Panc1 (cell line): ENCODE measurements at places on chromosomes 12 and 14.

- no peak for DNase-seq
Measured at GRCh38 chr12:89951050-89951693, 242.5 kb upstream of the ATP2B1 start.

DNA sequence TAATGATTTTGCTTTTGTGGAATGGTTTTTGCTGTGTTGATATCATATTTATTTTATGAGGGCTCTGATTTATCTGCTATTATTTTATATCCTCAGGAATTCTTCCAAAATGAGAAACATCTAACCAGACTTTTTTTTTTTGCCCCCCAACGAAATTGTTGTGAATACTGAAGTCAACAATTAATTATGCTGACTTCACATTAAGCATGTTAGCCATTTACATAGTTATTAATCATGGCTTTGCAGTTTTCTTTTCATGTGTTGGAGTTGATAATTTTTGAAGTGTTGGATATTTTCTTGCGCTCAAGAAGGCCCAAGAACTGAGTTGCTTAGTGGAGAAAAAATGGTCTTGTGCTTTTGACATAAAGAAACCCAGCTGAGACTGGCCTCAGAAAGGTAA is 246.6 kb upstream of the CRY1 start:
- DNase-seq = no peak

DNA sequence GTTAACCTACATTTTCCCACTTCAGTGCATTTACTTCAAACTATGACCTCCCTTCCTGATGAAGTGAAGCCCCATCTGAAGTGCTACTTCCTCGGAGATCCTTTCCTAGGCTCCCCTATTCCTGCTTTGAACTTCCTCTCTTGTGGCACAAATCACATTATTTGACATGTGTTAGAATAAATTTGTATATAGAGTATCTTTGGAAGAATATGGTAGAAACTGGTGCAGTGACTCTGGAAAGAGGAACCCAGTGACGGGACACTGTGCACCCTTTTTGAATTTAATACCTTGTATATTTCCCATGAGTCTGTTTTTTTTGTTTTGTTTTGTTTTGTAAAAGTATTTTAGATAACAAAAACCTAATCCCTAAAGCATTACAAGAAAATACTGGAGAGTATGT is 66.4 kb upstream of the SRSF5 start:
- no peak for DNase-seq

DNA sequence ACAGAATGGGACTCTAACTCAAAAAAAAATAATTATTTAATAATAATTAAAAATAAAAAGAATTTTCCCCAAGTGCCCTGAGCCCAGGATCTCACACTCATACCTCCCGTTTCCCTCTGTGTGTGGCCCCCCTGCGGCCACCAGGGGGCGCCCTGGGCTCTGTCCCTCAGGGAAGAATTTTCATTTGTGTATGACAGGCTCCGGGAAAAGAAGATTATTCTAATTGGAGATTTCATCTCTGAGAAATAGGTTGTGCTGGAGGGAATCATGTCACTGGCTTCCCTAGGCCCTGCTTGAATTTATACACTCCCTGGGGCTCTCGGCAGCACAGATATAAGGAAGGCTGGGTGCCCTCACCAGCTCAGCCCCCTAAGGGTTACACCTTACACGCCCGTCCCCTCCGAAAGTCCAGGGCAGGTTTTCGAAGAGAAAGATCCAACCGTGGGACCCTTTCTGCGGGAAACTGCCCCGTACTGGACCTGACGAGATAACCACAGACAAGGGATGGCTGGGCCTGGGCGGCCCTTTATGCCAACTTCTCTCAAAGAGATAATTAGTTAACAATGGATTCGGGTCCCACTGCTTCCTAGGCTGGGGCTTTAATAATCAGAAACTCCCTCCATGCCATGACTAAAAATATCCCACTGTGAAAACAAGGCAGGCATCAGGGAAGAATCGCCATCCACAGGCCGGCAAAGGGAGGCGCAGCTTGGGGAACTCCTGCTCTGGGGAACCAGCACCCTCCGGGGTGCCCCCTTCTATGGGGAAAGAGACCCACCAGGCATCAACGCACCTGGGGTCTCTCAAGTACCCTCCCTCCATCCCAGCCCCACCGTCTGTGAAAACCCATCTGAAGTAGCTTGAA is 80.7 kb downstream of the KDM2B start:
- no peak for DNase-seq

DNA sequence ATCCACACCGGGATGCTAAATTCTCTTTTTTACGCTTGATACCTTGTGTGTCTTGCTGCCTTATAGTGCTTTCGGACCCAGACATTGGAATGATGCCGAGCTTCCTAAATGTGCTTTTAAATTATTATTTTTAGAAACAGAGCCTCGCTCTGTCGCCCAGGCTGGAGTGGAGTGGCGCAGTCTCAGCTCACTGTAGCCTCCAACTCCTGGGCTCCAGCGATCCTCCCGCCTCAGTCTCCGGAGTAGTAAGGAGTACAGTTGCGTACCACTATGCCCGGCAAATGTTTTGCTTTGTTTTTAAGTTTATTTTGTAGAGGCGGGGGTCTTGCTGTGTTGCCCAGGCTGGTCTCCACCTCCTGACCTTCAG is 489 bp upstream of the EML5 start:
- DNase-seq = no peak

DNA sequence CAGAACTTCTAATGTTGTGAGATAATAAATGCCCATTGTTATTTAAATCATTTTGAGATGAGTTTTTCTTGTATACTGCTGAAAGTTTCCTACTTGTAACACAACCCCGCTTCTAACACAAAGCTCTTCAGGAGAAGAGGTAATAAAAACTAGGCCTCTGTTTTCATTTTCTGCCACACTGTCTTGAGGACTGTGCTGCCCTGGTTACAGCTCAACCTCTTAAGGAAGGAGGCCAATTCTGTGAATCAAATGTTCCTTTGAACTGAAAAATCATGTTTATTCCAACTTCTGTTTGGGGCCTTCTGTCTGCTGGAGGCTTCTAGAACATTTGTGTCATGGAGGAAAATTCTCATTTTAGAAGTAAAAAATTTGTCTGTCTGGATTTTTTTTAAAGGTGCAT is 100.3 kb downstream of the LRIG3 start:
- DNase-seq = no peak

GRCh38 chr12:68414988-68415387 is 82.8 kb upstream of the MDM1 start:
- DNase-seq = no peak

- DNase-seq = no peak
Measured at GRCh38 chr12:64923536-64923935, 99.1 kb downstream of the TBC1D30 start.

- DNase-seq = no peak
Measured at GRCh38 chr12:16785524-16785923, 179.6 kb upstream of the LMO3 start.
